ENCODE measurements at places on chromosomes 4 and X.

GRCh38 chrX:38643903-38644302 is 82.6 kb downstream of the TSPAN7 start:
- DNase-seq: no peak

DNA sequence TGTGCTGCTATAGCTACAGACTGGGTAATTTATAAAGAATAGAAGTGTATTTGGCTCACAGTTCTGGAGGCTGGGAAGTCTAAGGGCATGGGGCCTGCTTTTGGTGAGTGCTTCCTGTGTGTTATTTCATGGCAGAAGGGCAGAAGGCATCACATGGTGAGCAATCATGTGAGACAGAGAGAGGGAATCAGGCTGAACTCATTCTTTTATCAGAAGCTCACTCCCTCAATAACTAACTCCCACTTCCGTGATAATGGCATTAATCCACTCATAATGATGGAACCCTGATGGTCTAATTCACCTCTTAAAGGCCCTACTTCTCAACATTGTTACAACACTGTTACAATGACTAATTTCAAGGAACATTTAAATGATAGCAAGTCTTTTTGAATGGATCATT is 129.4 kb downstream of the FAT4 start:
- DNase-seq: no peak

GRCh38 chrX:84339507-84340364 is 151.7 kb upstream of the RPS6KA6 start:
- peak; percentile 2 for DNase-seq

DNA sequence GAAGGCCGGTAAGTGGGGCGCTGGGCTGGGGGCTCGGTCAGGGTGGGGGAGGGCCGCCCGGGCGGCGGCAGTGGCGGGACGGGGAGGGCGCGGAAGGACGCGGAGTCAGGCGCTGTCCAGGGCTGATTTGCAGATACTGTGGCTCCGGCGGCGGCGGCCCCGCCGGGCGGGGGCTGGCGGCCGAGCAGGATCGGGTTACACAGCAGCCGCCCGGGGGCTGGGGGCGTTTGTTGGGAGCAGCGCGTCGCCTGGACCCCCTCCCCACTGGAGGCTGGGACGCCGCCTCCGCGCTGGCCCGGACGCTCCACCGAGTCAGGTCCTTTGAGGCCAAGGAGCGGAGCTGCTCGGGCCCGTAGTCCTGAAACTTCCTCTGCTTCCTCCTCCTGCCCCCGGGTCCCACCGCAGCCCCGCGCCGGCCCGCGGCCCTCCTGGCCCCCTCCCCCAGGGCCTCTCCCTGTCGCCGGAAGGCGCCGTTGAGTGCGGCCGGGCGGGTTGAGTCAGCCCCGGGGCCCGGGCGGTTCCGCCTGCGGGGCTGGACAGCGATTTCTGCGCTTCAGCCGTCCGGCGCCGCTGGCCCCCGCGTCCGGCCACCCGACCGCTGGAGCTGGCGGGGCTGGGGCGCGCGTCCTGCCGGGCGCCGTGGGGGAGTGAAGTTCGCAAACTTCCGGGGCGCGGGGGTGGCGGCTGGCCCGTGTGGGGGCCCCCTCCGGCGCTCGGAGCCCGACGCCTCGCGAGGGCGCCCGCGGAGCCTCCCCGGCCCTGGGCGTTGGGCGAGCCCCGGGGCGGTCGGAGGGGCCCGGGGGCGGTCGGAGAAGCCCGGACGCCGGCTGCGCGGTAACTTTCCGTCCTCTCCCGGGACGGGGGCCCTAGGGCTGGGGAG is 746 bp downstream of the REST start:
- DNase-seq: peak; percentile 60

DNA sequence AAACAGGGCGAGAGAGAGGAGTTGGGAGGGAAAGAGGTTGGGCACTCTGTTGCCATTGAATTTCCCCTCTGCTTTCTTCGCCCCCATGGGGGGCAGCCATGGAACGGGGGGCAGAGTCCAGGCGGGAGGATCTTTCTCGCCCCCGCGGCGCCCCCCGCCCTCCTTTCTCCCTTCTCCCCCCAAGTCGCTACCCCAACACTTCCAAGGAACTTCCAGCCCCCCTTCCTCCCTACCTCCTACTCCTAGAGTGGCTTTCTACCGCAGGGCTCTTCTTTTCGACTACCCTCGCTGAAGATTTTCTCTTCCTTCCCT is 594 bp upstream of the STAG2 start:
- DNase-seq: no peak

All from CD4-positive, alpha-beta T cell treated with Interleukin-17A for 1 hour (primary cell).